ENCODE measurements at places on chromosomes 11 and 22. TPM values are rescaled to one million over a fixed set of nuclear protein-coding genes. Genes with fewer than 3 reads are reported as not detected.

GRCh38 chr11:85232559-85232958, 394.6 kb downstream of the DLG2 start:
- no peaks in the 10 kb centered on the region for H3K36me3 ChIP-seq
- no peaks in the 10 kb centered on the region for H3K27me3 ChIP-seq
- H3K4me1 ChIP-seq = no peaks in the 10 kb centered on the region
- H3K27ac ChIP-seq = no peak overlapping the region
- no peak for DNase-seq
- H3K4me3 ChIP-seq = no peak overlapping the region

DNA sequence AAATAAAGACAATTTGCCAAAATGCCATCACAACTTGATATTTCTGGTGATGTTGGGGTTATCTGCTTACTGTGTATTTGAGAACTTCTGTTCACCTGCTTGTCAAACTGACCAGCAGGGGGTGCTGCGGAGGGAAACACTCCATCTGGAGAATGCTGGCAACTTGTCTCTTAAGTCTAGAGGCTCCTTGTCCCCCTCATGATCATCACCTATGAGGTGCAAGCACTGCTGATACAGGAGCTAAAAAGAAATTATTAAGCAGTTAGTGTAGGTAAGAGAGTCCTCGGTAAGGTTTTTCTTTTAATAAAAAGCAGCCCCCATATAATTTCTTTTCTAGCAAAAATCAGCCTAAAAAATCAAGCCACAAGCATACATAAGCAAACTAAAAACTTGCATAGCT, 32.7 kb upstream of the GLYATL1B start:
- H3K4me3 ChIP-seq = no peak overlapping the region
- H3K27ac ChIP-seq = no peak overlapping the region
- no peaks in the 10 kb centered on the region for H3K4me1 ChIP-seq
- no peaks in the 10 kb centered on the region for H3K27me3 ChIP-seq
- H3K36me3 ChIP-seq = no peaks in the 10 kb centered on the region
- DNase-seq = peak; percentile 62

- H3K4me1 ChIP-seq = no peaks in the 10 kb centered on the region
- peak; percentile 36 for DNase-seq
- no peak overlapping the region for H3K27ac ChIP-seq
- no peak overlapping the region for H3K4me3 ChIP-seq
These were observed 384.5 kb downstream of the TBC1D22A start for GRCh38 chr22:47146941-47147340.

GRCh38 chr22:35353318-35353717, 27.6 kb upstream of the HMOX1 start:
- H3K27ac ChIP-seq = no peak overlapping the region
- H3K4me3 ChIP-seq = no peak overlapping the region
- no peaks in the 10 kb centered on the region for H3K36me3 ChIP-seq
- no peak for DNase-seq
- H3K4me1 ChIP-seq = peaks cover 16% of the 10 kb centered on the region

Gene TMEM86A
- 3.9 TPM for total RNA-seq
